HepG2 (cell line): ENCODE measurements at places on chromosomes 11 and 22. TPM values are rescaled to one million over a fixed set of nuclear protein-coding genes. Genes with fewer than 3 reads are reported as not detected.

The HORMAD2 gene
- not detected in 2 replicates for total RNA-seq

The CDC42BPG gene
- 0.77 and 1.4 TPM in 2 replicates for total RNA-seq

- H3K4me1 ChIP-seq: no peaks in the 10 kb centered on the region
- H3K36me3 ChIP-seq: no peaks in the 10 kb centered on the region
- H3K4me3 ChIP-seq: no peak overlapping the region
- H3K27me3 ChIP-seq: no peaks in the 10 kb centered on the region; the same call in 2 of the 3 replicates
Measured at GRCh38 chr11:95307286-95307685, 76.3 kb upstream of the SESN3 start.

GRCh38 chr22:44581096-44581435 lies 83.0 kb upstream of the RTL6 start:
- peaks cover 10% of the 10 kb centered on the region for H3K27me3 ChIP-seq
- H3K4me3 ChIP-seq: no peak overlapping the region
- no peaks in the 10 kb centered on the region for H3K4me1 ChIP-seq
- no peaks in the 10 kb centered on the region for H3K36me3 ChIP-seq
- DNase-seq: no peak
- no peak overlapping the region for H3K27ac ChIP-seq

GRCh38 chr11:99803501-99803900 lies 782.8 kb downstream of the CNTN5 start:
- no peaks in the 10 kb centered on the region for H3K4me1 ChIP-seq
- no peaks in the 10 kb centered on the region for H3K36me3 ChIP-seq
- no peak overlapping the region for H3K27ac ChIP-seq
- H3K27me3 ChIP-seq: no peaks in the 10 kb centered on the region

DNA sequence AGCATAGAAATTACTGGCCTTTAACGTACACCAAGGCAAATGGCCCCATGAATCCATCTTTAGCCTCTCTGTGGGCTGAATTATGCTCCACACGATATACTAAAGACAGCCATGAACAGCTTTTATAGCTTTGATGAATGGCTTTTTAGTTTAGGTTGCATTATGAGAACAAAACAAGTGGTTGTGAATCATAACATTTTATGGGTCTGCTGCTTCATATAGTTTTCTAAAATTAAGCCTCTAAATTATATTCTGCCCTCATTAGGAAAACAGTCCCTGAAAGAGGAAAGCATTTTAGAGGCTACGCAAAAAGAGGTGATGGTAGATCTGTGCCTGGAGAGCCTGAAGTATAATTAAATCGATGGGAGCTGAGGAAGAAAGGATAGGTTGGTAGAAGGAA lies 221.3 kb downstream of the CADM1 start:
- peaks cover 30% of the 10 kb centered on the region for H3K4me1 ChIP-seq
- no peak overlapping the region for H3K4me3 ChIP-seq
- DNase-seq: no peak
- H3K27me3 ChIP-seq: no peaks in the 10 kb centered on the region
- no peak overlapping the region for H3K27ac ChIP-seq
- no peaks in the 10 kb centered on the region; the same call in 1 of the 2 replicates for H3K36me3 ChIP-seq

DNA sequence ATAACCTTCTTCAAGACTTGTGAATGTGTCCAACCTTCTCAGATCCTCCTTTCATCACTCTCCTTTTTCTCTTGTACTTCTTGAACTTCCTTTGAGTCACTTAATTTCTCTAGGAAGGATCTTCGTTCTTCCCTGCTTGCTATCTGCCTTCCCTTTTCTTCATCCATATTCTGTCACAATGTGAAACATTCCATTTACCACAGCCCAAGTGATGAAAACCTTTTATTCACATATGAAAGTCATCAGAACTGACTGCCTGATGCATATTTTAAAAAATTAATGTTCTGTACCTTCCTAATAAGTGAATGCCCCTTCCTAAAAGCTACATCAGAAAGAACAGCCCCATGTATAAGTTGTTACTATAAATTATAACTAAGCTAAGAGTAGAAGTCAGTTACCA lies 520.4 kb upstream of the LUZP2 start:
- H3K36me3 ChIP-seq: no peaks in the 10 kb centered on the region
- no peak overlapping the region for H3K4me3 ChIP-seq
- no peak for DNase-seq
- H3K27ac ChIP-seq: no peak overlapping the region

- H3K36me3 ChIP-seq: no peaks in the 10 kb centered on the region
- no peaks in the 10 kb centered on the region for H3K27me3 ChIP-seq
- peaks cover 74% of the 10 kb centered on the region for H3K4me1 ChIP-seq
- H3K4me3 ChIP-seq: no peak overlapping the region
- no peak for DNase-seq
- H3K27ac ChIP-seq: no peak overlapping the region
Measured at GRCh38 chr11:78295347-78295746, 106.6 kb downstream of the USP35 start.
